Ovary (tissue), 10 donors: ENCODE measurements at places on chromosomes 5 and 9. TPM values are rescaled to one million over a fixed set of nuclear protein-coding genes. Genes with fewer than 3 reads are reported as not detected.

Gene GALNT12
- 1.4 TPM for total RNA-seq

GRCh38 chr9:129287619-129288305, 109.7 kb upstream of the IER5L start:
- H3K27ac ChIP-seq: no peak overlapping the region
- H3K27me3 ChIP-seq: no peaks in the 10 kb centered on the region
- peak; percentile 5 for DNase-seq
- no peaks in the 10 kb centered on the region for H3K36me3 ChIP-seq
- peaks cover 5% of the 10 kb centered on the region for H3K4me1 ChIP-seq

DNA sequence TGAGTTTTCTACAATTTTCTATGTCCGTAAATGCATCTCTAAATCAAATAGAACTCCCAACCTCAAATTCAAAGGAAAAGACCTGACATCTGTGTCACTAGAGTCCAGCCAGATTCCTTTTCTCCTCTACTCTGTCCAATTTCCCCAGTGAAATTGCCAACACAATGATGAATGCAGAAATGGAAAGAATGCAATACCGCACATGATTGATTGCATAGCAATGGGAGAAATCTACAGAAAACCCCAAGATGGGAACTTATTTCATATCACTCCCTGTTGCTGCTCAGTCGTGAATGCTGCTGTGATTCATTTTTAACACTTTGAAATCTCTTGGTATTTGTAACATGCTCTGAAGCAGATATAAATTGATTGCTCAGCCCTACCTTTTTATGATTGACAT, 355.1 kb upstream of the TUSC1 start:
- no peaks in the 10 kb centered on the region for H3K27me3 ChIP-seq
- no peaks in the 10 kb centered on the region for H3K4me1 ChIP-seq
- H3K4me3 ChIP-seq: no peak overlapping the region
- no peaks in the 10 kb centered on the region for H3K36me3 ChIP-seq
- no peak for DNase-seq
- no peak overlapping the region for H3K27ac ChIP-seq

DNA sequence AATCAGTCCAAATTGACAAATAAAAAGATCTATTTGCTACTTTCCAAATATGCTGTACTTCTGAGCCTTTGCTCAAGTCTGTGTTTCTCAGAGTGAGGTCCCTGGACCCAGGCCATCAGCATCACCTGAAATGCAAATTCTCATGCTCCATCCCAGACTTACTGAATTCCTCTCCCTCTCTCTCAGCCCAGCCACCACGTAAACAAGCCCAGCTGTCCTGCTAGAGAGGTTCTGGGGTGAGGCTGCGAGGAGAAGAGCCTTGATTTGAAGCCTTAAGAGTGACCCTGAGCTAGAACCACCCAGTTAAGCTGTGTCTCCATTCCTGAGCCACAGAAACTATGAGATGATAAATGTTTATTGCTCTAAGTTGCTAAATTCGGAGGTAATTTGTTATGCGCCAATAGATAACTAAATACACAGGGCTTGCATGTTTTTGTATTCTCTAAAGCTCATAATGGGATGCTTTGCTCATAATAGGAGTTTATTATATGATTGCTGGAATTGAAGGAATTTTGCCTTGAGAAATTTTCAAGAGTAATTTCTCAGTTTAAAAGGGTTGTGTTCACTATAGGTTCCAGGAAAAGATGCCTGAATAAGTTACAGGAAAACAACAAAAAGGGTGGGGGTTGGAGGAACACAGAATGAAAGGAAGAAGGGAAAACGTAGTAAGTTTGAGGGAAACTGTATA, 98.9 kb upstream of the SPATA31D4 start:
- H3K36me3 ChIP-seq: no peaks in the 10 kb centered on the region
- peak overlapping the region; percentile 31 for H3K27ac ChIP-seq

- H3K4me3 ChIP-seq: no peak overlapping the region
- no peak overlapping the region for H3K27ac ChIP-seq
- no peaks in the 10 kb centered on the region for H3K36me3 ChIP-seq
- peaks cover 5% of the 10 kb centered on the region for H3K4me1 ChIP-seq
- H3K27me3 ChIP-seq: no peaks in the 10 kb centered on the region
Measured at GRCh38 chr5:756865-757345, 27.6 kb downstream of the ZDHHC11B start.

DNA sequence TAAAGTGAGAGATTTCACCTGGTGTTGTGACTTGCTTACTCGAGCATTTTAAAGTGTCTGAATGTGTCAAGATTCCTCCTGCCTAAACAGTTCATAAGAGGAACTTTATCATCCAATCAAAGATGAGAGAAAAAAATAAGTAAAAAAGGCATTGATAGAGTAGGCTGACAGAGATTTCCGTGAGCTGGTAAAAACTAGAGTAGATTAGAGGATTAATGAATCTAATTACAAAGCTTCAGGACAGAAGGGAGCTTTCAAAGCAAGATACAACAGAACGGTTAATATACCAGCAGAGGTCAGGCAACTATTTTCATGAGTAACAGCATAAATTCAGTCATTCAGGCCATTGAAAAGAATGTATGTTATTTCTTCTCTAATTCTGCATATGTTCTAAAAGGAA, 91.5 kb downstream of the ADAMTS6 start:
- DNase-seq: no peak
- H3K27me3 ChIP-seq: no peaks in the 10 kb centered on the region
- H3K27ac ChIP-seq: no peak overlapping the region
- H3K4me3 ChIP-seq: no peak overlapping the region

Gene ANKRD31
- 0.46 TPM for total RNA-seq

Gene CYFIP2
- 22.2 TPM for total RNA-seq

DNA sequence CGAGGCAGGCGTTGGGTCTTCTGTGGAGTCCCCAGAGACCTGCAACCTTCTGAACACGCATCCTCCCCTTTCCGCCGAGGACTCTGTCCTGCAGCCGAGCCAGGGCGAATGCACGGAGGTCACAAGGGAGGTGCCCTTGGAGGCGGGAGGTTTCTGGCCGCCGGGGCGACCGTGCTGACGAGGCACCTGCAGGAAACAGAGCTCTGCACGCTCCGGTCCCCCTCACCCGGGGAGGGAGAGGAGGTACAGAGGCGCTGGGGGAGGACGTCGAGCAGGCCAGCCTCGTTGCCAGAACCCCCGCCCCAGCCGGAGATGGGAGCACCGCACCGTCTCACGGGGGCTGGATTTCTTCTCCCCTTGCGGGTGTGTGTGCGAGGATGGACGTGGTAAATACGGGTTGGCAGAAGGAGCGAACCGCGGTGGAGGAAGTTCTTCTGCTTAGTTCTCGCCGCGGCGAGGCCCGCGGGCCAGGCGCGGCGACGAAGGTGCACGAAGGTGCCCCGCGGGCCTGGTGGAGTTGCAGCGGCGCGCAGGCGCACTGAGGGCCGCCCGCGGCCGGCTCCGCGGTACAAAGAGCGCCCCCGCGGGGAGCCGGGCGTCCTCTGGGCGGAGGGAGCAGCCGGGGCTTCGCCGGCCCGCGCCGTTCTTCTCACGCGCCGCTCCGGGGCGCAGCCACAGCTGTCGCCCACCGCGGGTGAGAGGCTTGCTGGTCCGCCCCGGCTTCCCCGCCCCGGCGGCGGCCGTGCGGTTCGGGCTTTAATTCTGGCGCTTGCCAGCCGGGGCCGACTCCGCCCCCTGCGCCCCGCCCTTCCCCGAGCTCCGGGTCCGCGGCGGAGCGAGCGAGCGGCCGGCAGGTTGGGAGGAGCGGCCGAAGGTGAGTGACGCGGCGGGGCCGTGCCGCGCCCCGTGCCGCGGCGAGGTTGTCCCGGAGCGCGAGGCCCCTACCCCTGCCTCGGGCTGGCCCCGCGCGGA, 289.5 kb downstream of the DOCK8 start:
- peak; percentile 72 for DNase-seq
- H3K36me3 ChIP-seq: no peaks in the 10 kb centered on the region
- peak within 1 kb of the TSS; percentile 44 for H3K27ac ChIP-seq

DNA sequence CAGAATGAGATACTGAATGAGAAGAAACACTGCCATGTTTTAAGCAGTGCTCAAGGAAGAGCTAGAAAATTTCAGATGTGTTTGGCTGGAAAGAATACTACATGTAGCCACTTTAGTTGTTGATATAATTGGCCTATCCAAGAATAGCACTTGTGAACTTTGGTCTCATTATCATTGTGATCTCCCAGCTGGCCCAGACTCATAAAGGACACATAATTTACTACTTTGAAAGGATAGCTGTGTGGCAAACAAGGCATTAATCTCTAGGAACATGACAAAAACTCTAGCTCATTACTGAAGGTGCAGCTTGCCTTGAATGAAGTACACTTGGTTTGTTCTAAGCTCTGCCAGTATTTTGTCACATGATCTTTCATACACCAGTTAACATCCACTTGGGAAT, 356.3 kb downstream of the CSNK1G3 start:
- no peak for DNase-seq
- H3K27me3 ChIP-seq: no peaks in the 10 kb centered on the region
- H3K36me3 ChIP-seq: no peaks in the 10 kb centered on the region
- H3K4me3 ChIP-seq: no peak overlapping the region
- no peaks in the 10 kb centered on the region for H3K4me1 ChIP-seq
- H3K27ac ChIP-seq: no peak overlapping the region

DNA sequence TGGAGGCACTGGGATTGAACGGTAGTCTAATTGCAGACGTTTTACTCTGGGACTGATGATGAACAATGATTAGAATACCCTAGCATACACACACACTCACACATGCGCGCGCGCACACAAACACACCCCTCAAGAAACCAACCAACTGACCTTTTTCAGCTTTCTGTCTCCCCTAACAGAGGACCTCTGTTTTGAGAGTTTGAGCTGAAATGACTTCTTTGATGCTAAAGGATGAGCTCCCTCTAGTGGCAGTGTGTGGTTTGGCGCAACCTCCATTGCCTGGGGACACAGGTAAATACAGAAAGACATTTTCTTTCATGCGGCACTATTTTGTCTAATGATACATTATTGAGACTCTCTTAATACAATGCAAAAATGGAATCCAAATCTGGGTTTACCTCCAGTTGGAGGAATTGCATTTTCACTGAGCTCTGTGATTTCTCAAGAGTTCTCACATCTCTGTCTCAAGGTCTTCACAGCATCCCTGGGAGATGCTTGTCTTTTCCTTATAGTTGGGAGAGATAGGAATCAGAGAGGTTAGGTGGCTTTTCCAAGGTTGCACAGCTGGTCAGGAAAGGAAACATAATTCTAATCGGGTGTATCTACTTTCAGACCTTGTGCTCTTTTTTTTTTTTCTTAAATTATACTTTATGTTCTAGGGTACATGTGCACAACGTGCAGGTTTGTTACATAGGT, 187.5 kb downstream of the TMEM38B start:
- no peak overlapping the region for H3K4me3 ChIP-seq
- no peaks in the 10 kb centered on the region for H3K4me1 ChIP-seq
- peak; percentile 13 for DNase-seq
- no peaks in the 10 kb centered on the region for H3K36me3 ChIP-seq
- H3K27me3 ChIP-seq: no peaks in the 10 kb centered on the region
- H3K27ac ChIP-seq: no peak overlapping the region

GRCh38 chr5:156556666-156557406, 229.9 kb downstream of the SGCD start:
- H3K27me3 ChIP-seq: no peaks in the 10 kb centered on the region
- no peak overlapping the region for H3K27ac ChIP-seq
- DNase-seq: no peak
- H3K4me1 ChIP-seq: no peaks in the 10 kb centered on the region

DNA sequence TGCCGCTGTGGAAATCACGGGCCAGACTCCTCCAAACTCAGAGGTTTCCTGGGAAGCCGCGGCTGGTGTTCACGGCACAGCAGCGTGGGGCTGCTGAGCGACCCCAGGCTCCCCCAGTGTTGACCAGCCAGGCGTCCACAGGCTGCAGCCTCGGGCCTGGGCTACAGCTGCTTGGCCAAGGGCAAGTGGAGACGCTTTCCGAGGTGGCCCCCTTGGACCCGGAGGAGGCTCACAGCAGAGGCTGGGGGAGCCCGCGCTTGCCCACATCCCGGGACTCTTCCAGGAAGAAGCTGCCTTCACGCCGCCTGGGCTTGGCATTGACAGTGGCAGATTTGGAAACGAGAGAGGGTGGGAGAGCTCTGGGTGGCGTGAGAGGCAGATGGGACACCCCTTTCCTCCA, 53.1 kb upstream of the FCN2 start:
- DNase-seq: no peak
- no peaks in the 10 kb centered on the region for H3K4me1 ChIP-seq
- H3K36me3 ChIP-seq: no peaks in the 10 kb centered on the region
- no peaks in the 10 kb centered on the region for H3K27me3 ChIP-seq
- no peak overlapping the region for H3K27ac ChIP-seq

Gene DND1
- total RNA-seq: 0.69 TPM

DNA sequence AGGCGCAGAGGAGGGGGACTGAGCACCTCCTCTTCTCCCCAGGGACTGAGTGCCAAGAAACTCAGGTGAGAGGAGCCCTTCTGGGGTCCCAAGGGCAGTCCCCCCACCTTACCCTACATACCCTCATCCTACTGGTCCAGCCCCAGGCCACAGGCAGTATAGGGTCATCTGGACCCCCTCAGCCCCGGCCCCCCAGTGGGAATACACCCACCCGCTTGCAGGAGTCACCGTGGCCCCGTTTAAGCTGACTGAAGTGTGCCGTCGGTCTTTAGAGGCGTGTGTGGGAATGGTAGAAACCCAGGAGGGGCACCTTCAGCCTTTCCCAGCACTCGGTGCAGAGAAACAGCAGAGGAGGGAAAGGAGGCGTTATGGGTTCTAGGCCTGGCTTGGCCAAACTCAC, 30.8 kb downstream of the COL15A1 start:
- H3K4me3 ChIP-seq: peak overlapping the region; percentile 19
- DNase-seq: no peak
- no peaks in the 10 kb centered on the region for H3K27me3 ChIP-seq
- H3K27ac ChIP-seq: no peak overlapping the region

DNA sequence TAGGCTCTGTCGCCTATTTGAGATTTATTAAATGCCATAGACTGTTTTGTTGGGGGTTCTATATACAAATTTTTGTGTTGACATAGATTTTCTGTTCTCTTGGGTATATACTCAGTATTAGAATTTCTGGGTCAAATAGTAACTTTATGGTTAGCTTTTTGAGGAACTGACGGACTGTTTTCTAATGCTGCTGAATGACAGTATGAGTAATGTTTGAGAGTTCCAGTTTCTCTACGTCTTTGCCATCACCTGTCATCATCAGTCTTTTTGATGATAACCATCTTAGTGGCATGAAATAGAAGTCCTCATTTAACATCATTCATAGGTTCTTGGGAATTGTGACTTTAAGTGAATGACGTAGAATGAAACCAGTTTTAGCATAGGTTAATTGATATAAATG, 60.1 kb downstream of the CCDC171 start:
- H3K27ac ChIP-seq: no peak overlapping the region
- H3K4me1 ChIP-seq: no peaks in the 10 kb centered on the region
- H3K4me3 ChIP-seq: no peak overlapping the region
- DNase-seq: no peak
- H3K27me3 ChIP-seq: no peaks in the 10 kb centered on the region
- H3K36me3 ChIP-seq: no peaks in the 10 kb centered on the region

- H3K4me3 ChIP-seq: peak overlapping the region; percentile 45
- H3K36me3 ChIP-seq: no peaks in the 10 kb centered on the region
- no peak for DNase-seq
- no peak overlapping the region for H3K27ac ChIP-seq
- no peaks in the 10 kb centered on the region for H3K27me3 ChIP-seq
Measured at GRCh38 chr5:52988335-52989024, 672 bp upstream of the ITGA2 start.
